ENCODE measurements at places on chromosomes 16 and 17. TPM values are rescaled to one million over a fixed set of nuclear protein-coding genes. Genes with fewer than 3 reads are reported as not detected.

The MYL11 gene
- 2.9 TPM for total RNA-seq

The RNF222 gene
- total RNA-seq = not detected

The GSG1L gene
- 0.21 TPM for total RNA-seq

The UTS2R gene
- not detected for total RNA-seq

The MYOCD gene
- total RNA-seq = 28.2 TPM

DNA sequence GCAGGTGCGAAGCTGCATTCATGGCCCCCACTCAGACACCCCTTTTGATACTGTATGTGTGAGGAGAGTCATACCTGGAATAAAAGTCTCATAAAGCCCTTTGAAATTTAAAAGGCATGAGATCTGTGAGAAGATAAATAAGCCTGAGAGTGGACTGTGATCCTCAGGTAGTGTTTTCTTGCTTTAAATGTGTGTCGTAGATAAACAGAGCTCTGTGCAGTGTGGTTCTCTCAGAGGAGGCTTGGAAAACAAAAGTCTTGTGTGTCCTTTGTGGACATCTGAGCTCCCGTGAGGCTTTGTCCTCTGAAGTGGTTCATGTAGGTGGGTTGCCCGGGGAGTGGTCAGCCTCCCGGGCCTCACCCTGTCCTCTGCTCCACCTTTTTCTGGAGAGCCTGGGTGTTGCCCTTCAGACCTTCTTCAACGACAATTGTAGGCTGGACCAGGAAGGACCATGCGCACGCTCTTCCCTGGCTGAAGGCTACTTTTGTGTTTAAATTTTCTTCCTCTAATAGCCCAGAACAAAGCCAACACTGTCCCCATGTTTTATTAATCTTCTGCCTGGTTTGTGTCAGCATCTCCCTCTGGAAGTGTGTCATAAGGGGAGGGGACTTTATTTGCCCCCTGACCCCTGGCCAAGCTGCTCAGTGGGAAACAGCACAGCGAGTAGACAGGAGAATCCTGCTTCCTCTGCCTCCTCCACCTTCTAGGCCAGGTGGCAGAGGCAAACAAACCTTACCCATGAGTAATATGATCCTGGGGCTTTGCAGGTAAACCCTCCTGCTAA, 151.2 kb downstream of the MSI2 start:
- peak; percentile 59 for DNase-seq

DNA sequence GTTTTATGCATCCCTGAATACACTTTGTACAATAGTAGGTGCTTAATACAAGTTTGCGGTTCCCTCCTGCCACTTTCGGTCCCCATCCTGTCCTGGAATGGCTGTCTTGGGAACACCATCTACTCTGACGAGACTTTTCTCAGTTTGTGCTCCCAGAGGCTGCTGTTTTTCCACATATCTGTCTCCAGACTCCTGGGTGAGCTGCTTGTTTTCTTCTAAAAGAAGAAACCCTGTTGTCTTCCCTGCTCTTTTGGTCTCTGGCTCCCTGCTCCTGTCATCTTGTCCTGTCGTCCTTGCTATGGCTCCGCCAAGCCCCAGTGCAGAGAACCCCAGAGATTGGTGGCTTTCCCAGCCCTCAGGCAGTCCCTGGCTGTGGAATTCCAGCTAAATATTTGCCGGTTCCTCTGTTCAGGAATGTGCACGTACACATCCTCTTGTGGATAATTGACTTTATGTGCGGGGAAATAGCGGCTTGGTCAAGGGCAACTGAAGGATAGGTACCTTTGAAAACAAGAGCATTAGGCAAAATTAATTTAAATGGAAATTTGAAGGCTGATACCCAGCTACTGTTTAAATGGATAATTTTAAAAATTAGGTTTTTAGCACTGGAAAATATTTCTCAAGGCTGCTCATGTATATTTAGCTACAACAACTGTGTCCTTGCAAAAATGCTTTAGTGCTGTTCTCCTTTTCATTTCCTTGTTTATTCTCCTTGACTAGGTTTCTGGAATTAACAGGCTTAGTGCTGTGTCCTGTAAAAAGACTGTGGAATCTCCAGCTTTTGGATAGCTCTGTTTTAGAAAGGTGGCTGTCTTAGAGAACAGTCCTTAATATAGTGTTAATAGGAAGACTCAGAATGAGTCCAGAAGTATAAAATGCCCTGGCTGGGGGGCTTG, 50.2 kb upstream of the SLC12A3 start:
- no peak for DNase-seq

- DNase-seq = no peak
Measured at GRCh38 chr16:3988824-3989223, 108.3 kb upstream of the CREBBP start.

DNA sequence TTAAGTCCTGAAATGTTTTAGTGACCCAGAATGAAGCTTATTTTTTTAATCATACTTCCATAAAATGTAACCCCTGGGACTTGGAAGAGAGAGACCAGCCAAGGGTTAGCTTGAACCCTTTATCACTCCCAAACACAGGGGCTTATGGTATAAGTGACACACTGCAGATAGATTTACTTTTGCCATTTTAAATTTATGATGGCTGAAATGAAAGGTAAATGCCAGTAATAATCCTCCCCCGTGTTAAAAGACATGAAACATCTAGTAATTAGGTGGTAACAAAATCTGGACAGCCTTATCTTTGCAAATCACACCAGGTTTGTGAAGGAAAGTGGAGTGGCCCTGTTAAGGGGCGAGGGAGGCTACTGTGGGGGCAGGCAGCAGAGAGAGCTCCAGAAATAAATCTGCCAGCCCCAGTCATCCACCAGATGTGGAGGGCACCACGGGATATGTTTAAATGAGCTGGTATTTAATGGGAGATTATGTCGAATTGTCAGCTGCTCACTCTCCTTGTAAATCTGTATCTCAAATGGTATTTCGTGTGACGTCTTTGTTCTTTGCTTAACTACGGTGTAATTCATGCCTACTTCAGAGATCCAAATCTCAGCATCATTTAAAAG, 326.5 kb downstream of the WWOX start:
- no peak for DNase-seq

GRCh38 chr17:72772331-72772821, 320.1 kb downstream of the SLC39A11 start:
- DNase-seq = no peak

- no peak for DNase-seq
Measured at GRCh38 chr17:81706757-81707624, 3.8 kb downstream of the MRPL12 start.

DNA sequence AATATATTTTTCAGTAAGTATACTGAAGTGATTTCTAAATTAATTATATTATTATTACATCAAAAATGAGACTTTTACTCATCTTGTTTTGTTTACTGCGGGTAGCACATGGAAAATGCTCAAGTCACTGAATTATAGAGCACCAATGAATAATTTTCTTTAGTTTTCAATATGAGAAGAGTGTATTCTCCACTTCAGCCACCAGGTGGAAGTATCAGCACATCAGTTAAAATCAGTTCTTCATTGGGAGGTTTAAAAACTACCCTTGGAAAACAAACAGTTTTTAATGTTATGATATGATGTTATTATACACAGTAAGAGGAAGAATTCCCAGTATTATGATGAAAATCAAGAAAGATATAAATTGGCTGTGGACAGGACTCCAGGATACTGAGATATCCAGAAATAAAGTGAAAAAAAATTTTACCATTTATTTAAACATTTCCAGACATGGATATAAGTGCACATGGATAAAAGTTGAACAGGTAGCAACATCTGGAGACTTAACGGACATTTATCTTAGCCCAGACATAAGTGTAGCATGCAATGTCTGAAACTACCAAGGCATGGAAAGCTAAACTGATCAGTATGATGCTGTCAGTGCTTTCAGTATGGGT, 467.3 kb downstream of the KCNJ2 start:
- DNase-seq = no peak

GRCh38 chr17:37676115-37676925, 33.1 kb upstream of the DDX52 start:
- DNase-seq = no peak

DNA sequence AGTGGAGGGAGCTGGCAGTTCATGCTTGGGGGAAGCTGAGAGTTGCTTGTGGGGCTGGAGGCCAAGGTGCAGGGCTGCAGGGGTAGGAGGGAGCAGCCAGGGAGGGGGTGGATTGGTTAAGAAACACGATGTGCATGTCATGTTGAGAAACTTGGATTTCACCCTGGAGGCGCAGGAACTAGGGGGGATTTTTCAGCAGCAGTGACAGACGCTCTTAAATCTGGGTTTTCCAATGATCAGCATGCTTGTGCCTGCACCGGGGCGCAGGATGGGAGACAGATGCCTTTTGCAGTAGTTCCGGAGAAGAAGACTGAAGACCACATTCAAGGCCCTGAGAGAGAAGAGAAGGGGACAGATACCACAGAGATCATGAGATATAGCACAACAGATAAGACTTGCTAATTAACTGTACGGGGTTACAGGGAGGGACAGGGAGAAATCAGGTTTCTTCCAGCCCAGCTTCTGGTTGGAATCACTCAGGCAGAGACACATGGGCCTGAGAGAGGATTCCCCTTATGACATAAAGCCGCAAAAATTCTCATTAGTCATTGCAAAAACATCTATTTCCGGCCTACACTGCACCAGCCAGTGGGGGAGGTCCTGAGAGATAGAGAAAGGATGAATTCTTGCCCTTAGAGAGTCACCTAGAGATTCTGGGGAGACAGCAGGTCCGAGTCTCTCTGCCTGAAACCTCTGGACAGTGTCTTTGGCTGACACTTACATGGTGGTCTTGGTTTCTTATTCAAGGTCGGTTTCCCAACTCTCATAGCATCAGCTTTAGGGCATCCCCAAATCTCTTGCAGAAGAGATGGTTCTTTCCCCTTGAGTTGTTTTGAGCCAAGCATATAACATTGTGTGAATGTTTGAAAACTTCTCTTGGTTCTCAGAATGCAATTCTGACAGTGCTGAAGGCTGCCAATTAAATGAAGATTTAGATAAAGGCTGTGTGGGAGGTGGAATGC, 27.1 kb downstream of the CDH13 start:
- DNase-seq = no peak

DNA sequence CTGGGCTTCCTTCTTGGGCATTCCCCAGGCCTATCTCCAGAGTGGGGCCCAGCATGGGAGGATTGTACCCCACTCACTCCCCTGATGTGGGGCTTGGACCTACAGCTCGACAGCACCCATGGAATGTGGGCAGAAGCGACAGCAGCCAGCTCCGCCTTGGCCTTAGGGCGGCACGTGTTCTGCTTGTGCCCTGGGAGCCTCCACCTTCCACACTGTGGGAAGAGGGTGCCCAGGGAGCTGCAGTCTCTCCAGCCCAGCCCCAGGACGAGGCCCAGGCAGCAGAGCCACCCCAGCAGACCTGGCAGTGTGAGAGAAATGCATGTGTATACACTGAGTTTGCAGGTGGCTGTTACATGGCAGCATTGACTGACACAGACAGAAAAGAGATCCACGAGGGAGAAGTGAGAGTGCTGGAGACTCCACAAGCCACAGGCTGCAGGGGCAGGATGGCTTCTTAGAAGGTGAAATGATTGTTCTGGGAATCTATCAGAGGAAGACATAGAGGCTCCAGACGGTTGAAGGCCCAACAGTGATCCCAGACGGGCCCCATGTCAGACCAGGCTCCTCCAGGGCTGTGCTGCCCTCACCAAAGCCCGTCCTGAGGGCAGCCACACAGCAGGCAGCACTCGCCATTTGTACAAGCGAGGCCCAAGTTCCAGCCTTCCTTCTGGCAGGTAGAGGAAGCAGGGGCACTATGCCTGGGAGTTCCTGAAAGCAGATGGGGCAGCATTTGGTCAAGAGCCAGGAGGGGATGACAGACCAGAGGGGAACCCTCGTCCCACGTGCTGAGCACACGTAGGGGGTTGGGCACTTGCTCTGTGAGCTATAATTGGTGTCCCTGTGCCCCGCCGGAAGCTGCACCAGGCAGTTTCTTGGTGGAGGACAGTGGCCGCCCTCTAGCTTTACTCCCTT, 2.8 kb upstream of the DNASE1 start:
- no peak for DNase-seq

GRCh38 chr16:35207059-35207999, 1747.9 kb downstream of the TP53TG3F start:
- DNase-seq = no peak

- DNase-seq = no peak
Measured at GRCh38 chr16:61681673-61682072, 354.6 kb downstream of the CDH8 start.

DNA sequence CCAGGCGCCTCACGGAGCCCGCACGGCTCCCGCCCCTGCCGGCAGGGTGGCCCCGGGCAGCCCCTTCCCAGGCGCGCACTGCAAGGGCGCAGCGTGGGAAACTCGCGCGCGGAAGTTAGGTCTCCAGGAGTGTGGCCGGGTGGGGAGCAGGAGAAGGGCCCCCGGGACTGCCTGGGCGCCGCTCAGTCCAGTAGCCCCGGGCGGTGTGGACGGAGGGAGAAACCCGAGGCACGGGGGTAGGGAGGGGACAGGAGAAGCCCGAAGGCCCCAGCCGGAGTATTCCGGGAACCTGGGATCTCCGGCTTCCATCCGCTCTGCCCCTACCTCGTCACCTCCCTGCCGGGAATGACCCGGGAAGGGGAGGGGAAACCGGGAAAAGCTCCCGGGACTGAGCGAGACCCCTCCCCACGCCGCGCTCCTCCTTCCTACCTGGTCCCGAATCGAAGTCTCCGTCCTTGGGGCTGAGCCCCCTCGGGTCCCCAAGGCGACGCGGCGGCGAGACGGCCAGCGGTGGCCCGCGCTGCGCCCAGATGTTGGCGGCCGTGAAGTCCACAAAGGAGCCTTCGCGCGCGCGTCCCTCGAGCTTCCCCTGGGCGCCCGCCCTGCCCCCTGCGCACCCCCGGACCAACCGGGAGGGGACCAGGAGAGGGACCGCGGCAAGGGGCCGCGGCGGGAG, 418 bp downstream of the SOCS3 start:
- DNase-seq = no peak

DNA sequence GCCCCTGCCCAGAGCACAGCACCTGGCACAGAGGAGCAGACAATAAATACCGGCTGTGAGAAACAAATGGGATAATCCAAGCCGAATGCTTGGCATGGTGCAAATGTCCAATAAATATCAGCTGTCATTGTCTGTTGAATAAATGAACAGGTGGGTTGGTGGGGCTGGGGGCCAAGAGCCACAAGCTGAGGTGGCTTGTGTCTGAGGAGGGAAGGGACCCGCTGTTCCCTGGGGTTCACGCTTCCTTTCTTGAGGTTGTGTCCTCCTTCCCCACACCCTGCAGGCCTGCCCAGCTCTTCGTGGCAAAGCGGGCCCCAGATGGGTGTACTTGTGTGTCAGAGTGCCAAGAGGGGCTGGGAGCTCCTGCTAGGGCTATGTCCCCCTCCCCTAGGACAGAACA, 38.6 kb downstream of the ARHGAP27 start:
- DNase-seq = no peak

DNA sequence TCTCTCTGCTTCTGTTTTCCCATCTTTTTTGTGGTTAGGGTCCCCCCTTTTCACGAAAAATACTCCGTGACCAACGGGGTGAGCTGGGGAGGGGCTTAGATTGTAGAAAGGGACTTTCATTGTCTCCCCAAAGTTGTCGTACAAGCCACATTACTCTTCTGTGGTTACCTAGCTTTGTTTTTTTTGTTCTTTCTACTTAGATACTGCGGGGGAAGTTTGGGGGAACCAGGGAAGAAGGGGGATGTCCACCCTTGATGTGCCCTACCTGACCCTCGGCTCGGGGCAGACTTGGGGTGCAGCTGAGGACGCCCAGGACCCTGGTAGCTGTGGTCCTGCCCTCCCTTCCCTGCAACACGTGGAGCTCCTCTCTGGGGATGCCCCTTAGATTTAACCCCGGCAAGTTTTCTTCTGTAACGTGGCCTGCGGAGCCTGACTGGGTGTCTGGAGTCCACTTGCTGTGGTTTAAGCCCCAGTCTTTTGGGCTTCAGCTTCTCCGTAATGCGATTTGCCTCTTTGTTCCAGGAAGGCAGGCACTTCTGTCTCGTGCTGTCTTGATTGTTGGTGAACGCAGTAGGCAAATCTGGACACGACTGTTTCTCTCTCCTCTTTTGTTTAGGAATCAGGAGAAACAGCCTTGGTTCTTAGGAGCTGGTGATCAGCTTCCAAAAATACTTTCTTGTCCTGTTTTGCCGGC, 892 bp downstream of the ABCC1 start:
- no peak for DNase-seq
